Esophagus muscularis mucosa (tissue), 4 donors: ENCODE measurements at places on chromosomes 4 and X. TPM values are rescaled to one million over a fixed set of nuclear protein-coding genes. Genes with fewer than 3 reads are reported as not detected.

The PCDH19 gene
- total RNA-seq = 3.0 TPM

The CYTL1 gene
- 2.3 TPM for total RNA-seq

The SH3BP2 gene
- 25.2 TPM for total RNA-seq

GRCh38 chr4:177413656-177414055 is 28.6 kb downstream of the AGA start:
- DNase-seq = no peak

DNA sequence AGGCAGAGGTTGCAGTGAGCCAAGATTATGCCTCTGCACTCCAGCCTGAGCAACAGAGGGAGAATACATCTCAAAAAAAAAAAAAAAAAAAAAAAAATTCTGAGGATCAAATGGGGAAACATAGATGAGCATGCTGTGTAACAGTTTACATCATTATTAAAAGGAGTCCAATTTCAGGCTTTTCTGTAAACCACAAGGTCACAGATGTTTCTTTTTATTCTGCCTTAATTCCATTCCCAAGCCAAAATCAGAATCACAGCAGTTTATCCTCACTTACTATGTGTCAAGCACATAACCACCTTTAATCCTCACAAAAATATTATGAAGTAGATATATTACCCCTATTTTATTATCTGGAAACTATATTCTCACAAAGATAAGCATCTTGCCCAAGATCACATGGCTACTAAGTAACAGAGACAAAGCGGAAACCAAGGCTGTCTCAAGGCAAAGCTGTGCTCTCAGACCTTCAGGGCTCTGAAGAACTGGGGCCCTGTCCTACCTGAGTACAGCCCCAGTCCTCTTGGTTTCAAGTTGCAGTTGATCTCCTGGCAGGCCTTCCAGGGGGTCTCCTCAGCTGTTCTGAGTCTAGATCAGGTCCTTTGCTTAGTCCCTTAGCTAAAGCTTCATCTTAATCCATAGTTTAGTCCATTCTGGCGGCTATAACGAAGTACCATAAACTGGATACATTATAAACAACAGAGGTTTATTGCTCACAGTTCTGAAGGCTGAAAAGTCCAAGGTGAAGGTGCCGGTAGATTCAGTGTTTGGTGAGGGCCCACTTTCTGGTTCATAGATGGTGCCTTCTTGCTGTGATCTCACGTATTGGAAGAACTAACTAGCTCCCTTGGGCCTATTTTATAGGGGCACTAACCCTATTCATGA is 141.3 kb downstream of the PALLD start:
- no peak for DNase-seq

DNA sequence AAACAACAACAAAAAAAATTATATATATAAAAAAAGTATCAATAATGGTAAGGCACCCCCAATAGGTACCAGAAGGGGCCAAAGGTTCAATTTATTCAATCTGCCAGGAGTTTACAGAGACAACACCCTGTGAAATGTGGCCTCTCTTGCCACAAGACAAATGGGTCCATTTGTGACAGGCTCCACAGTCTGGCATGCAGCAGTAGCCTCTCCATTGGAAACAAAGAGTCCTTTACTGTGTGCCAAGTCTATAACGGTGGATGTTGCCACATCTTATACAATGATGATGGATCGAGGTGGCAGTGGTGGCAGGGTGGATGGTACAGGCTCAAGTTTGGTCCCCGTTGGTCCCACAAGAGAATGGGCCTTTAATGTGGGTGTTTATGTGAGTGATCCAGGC is 70.1 kb upstream of the SH3RF1 start:
- no peak for DNase-seq

GRCh38 chrX:50942471-50942870 is 31.9 kb downstream of the BMP15 start:
- DNase-seq = no peak
